ENCODE measurements at places on chromosomes 1 and 21.
A peak's percentile ranks its signal among the peaks of the same experiment; 100 is the strongest.

DNA sequence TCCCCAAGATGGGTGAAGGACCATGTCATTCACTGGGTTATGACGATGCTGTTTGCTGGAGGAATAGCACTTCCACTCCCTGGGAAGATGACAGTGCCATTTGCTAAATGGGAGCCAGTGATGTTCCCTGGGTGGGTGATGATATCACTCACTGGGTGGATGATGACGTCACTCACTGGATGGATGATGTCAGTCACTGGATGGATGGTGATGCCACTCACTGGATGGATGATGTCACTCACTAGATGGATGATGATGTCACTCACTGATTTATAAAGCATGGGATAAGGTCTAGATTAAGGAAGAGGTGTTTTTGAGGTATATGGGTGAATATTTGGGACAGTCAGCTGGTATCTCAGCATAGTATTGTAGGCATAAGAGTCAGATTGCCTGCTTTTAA is 457.2 kb downstream of the AJAP1 start:
- DNase-seq, result no peak

DNA sequence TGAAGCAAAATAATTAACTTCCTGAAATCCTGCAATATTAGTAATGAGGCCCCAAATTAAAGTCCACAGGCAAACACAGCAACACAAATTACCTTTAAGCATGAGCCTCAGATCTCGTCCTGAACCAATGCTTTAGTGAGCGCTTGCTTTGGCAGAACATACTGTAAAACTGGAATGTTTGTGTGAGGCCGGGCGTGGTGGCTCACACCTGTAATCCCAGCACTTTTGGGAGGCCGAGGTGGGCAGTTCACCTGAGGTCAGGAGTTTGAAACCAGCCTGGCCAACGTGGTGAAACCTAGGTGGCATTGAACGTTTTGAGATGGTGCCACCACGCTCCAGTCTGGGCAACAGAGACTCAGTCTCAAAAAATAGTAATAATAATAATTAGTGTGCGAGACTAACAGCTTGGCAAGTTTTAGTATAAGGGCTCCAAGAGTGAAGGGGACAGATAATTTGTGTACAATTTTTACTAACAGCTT is 17.8 kb downstream of the SFPQ start:
- DNase-seq, result no peak

- no peak for DNase-seq
Measured at GRCh38 chr1:36148821-36149236, 457 bp downstream of the TRAPPC3 start.

- no peak for DNase-seq
Measured at GRCh38 chr1:4600615-4601460, 53.6 kb upstream of the AJAP1 start.

DNA sequence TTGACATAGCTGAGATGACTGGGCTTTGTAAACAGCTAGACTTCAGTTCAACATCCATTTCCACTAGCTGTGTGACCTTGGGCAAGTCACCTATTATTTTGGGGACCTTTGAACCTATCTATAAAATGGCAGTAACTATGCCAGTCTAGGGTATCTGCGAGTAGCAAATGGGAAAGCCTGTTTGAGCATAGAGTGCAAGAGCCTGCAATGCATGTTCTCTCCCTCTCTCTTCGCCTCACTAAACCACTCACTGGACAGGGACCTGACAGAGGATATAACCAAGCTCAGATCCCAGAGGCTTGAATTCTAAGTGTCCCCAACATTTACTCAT is 39.7 kb downstream of the DPT start:
- no peak for DNase-seq

- DNase-seq, result no peak
Measured at GRCh38 chr1:236950365-236950764, 53.9 kb downstream of the MT1HL1 start.

- peak; percentile 79 for DNase-seq
Measured at GRCh38 chr1:161314201-161314981, at the start of gene SDHC. TSS of gene SDHC (plus strand) at chr1:161314381. CDS start at chr1:161314406, 25 bp downstream.

GRCh38 chr1:241776911-241777310 is 71.1 kb upstream of the EXO1 start:
- no peak for DNase-seq

DNA sequence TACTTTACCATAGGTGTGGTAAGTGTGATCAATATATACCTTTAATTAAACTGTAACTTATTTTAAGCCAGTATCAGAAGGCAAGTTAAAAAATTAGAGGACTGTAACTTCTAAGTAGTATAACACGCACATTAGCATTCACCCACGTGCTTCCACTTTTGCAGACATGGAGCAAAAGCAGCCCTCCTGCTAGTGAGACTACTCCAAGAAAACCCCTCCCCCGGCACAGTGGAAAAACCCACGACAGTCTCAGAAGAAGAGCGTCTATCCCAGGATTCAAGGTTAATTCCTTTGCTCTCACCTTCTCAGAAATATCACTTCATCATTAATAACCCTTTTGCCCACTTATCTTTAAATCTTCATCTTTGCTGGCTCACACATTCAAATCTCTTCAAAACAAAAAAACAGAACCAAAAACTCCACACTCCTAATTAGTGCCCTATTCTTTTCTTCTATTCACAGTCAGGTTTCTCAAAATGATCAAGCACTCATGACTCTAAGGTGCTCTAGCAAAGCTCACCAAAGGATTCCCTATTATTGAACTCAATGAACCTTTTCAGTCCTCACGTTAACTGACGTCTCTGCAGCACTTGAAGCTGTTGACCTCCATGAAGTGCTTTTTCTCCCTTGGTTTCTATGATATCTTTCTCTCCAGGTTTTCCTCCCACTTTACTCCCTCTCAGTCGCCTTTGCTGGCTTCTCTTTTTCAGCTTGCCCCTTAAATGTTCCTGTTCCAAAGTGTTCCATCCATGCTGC is 213.5 kb downstream of the SMYD3 start:
- no peak for DNase-seq

GRCh38 chr1:4344065-4344732 is 310.2 kb upstream of the AJAP1 start:
- DNase-seq, result no peak

DNA sequence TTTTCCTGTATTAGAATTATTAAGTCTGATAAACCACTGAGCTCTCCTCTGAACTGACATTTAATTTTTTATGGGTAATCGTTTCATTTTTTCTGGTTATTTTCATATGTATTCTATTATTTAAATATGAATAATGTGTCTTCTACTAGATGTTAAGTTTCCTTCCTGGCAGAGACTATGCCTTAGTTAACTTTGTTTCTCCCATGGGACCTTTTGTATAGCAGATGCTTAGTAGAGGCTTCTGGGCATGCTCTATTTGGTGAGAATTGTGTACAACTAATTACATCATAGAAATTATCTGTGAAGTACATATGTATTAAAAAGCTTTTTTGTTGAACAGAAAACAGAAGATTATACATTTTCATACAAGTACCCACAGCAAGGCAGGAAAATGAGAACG is 23.4 kb downstream of the CTBS start:
- no peak for DNase-seq

DNA sequence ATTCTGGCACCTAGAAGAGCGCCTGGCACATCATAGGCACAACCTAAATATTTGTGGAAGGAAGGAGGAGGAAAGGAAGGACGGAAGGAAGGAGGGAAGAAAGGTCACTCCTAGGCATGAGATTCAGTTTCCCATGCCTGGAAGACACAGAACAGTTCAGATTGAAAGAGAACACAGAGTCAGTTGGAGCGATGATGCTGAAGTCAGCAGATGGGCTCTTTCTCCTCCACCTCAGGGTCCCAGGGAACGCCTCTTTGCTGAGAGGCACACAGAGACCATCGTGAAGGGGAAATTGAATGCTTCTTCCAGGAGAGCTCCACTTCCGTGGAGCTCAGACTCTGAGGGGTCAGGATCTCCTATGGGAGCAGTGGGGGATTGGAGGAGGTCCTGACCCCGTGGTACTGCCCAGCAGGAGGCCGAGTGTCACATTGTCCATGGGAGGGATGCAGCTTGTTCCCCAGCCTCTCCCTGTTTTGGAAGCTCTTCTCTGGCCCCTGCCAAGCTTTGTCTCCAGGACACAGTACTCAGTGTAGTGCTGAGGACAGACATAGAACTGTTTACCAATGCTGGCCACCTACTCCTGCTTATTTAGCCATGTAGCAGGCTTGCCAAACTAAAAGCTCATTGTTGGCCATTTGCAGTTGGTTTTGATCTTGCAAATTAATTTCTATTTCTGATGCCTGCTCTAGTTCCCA is 2.4 kb downstream of the MYBPHL start:
- no peak for DNase-seq

DNA sequence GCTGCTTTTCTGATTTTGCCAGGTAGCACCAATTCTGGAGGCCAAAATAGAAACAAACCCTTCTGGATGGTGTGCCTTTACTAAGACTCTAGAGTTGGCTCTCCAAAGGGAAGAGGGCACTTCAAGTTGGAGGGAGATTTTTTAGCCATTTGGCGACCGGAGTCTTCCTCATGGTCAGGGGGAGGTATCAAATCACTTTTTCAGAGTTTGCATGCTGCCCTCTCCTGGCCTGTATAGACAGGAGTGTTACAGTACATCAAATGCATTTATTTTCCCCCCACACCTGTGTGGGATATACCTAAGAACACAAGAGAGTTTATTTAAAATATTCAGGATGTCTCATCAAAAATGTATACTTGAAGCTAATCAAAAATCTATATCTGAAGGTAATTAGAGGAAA is 3.2 kb downstream of the GREM2 start:
- no peak for DNase-seq

GRCh38 chr1:21522525-21523038 is 13.4 kb downstream of the ALPL start:
- no peak for DNase-seq

DNA sequence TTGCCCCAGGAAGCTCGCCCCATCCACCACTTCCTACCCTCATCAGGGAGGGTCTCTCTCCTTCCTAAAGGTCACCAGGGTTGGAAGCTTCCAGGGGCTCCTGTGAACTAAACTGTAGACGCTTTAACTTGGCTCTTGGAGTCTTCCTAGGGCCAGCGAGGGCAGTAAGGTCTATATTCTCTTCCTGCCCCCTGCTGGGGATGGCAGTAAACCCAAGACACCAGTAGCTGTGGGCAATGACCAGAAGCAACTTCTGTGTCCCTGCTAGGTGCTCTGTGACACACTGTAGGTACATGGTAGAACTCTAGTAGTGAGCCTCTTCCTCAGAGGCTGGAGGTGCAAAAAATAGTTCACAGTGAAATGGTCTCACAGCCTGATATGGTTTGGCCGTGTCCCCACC is 30.0 kb downstream of the KCND3 start:
- DNase-seq, result no peak

- DNase-seq, result no peak
Measured at GRCh38 chr1:67839826-67840225, 6.6 kb upstream of the GNG12 start.

- DNase-seq, result no peak
Measured at GRCh38 chr1:233033361-233033760, 83.0 kb downstream of the NTPCR start.

- no peak for DNase-seq
Measured at GRCh38 chr1:190159146-190159545, 318.5 kb downstream of the BRINP3 start.
